Type B pancreatic cell (in vitro differentiated cells): ENCODE measurements at places on chromosomes 7 and 10.

DNA sequence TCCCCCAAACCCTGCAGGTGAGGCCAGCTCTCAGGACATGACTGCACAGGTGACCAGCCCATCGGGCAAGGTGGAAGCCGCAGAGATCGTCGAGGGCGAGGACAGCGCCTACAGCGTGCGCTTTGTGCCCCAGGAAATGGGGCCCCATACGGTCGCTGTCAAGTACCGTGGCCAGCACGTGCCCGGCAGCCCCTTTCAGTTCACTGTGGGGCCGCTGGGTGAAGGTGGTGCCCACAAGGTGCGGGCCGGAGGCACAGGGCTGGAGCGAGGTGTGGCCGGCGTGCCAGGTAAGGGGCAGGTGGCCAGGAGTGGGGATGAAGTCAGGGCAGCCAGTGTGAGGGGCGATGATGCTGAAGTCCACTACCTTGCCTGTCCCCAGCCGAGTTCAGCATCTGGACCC, 8.3 kb upstream of the ATP6V1F start:
- DNase-seq: no peak

- DNase-seq: no peak
Observed at GRCh38 chr7:84207025-84207424, 12.4 kb upstream of the SEMA3A start.

DNA sequence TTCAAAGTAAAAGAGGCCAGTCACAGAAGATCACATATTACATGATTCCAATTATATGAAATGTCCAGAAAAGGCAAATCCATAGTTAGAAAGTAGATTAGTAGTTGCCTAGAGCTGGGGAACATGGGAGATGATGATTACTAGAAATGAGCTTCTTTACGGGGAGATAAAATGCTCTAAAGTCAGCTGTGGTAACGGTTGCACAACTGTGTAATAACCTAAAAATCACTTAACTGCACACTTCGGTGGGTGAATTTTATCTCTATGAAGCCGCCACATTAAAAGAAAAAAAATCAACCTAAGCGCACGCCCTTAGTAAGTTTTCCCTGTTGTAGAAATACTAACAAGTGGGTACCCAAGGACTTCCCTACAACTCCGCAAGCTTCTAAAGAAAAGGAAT, 15.9 kb downstream of the XRCC2 start:
- DNase-seq: no peak

GRCh38 chr7:70043015-70043538, 444.8 kb downstream of the AUTS2 start:
- no peak for DNase-seq

DNA sequence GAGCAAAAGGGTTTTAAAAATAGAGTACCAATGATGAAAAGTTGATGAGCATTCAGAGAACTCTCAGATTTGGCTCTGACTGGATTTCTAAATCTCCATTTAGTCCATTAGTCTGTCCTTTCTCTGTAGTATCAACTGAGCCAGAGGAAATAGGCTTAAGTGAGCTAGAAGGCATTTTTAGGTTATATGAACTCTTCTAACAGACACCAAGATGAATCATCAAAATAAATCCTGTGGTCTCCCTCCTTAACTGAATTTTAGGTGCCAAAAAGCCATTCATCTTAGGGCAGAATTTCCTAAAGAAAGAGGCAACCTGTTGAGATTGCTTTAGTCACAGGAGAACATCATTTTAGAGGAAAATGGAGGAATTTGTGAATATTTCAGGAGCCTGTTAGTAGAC, 305.1 kb downstream of the AUTS2 start:
- no peak for DNase-seq

DNA sequence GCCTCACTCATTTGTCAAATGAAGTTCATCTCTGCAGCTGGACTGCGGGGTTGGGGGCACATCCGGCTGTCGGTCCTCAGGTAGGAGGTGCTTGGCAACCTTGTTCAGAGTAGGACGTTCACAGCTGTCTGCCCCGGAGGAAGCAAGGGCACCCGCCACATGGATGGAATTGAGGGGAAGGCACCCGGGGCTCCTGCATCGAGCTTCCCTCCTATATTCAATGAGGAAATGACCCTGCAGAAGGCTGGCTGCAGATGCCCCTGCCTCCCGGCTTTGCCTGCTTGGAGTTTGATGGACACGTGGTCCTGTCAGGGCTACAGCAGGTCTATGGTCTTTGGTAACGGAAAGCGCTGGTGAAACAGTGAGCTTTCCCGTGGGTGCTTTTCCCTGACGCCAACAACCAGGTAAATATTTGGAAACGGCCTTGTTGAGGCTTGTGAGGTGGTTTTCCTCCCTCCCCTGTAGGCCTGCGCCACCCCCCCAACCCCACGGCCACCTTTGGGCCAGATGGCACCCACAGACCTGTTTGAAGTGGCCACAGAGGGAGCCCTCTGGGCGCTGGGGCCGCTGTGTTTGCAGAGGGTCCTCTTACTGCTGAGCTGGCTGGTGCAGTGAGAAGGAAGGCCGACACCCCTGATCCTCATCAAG, 32.9 kb downstream of the HTRA1 start:
- no peak for DNase-seq

- no peak for DNase-seq
Observed at GRCh38 chr10:30184397-30185033, 125.1 kb upstream of the JCAD start.

DNA sequence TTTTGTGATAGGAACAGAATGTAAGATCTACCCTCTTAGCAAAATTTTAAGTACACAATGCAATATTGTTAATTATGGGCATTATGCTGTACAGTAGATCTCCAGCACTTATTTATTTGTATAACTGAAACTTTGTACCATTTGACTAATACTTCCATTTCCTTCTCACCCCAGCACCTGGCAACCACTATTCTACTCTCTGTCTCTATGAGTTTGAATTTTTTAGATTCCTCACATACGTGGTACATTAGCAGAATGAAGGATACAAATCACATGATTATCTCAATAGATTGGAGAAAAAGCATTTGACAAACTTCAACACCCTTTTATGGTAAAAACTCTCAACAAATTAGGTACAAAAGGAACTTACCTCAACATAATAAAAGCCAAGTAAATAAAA, 90.3 kb upstream of the DLX6 start:
- no peak for DNase-seq

DNA sequence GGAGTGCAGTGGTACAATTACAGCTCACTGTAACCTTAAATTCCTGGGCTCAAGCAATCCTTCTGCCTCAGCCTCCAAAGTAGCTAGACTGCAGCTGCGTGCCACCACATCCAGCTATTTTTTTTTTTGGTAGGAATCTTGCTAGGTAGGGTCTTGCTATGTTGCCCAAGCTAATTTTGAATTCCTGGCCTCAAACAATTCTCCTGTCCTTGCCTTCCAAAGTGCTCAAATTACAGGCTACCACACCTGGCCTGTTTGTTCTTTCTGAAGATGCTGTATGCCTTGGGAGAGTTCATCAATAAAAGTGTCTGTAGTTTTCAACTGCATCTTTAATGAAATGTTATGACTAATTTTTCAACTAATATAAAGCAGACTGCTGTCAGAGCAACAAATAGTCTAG, 452 bp downstream of the SAMD9 start:
- no peak for DNase-seq

DNA sequence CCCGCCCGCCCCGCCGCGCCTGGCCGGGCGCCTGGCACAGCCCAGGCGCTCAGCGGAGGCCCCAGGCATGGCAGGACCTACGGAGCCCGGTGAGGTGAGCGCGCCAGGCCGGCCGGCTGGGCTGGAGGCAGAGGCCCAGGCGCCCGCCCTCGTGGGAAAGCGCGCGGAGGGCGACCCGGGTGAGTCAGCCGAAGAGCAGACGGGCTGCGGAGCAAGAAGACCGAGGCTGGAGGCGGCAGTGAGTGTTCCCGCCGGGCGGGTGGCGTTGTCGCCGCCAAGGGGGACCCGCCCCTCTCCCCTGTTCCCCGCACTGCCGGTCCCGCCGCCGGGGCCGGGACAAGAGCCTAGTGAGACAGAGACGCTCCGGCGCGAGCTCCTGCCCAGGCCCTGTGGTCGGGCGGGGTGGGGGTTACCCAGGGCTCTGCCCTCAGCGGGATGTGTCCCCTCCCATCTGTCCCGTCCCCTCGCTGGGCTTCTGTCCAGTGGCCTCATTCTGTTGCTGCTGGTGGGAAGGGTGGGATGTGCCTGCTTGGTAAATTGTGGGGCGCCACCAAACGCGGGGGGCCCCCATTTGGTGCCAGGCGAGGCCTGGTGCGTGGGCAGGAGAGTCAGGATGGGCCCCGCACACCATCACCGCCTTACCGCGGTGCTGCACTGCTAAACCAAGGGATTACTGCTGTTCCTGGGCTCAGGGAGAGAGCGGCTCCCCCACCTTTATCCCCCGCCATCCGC, 17.0 kb upstream of the NODAL start:
- DNase-seq: no peak

DNA sequence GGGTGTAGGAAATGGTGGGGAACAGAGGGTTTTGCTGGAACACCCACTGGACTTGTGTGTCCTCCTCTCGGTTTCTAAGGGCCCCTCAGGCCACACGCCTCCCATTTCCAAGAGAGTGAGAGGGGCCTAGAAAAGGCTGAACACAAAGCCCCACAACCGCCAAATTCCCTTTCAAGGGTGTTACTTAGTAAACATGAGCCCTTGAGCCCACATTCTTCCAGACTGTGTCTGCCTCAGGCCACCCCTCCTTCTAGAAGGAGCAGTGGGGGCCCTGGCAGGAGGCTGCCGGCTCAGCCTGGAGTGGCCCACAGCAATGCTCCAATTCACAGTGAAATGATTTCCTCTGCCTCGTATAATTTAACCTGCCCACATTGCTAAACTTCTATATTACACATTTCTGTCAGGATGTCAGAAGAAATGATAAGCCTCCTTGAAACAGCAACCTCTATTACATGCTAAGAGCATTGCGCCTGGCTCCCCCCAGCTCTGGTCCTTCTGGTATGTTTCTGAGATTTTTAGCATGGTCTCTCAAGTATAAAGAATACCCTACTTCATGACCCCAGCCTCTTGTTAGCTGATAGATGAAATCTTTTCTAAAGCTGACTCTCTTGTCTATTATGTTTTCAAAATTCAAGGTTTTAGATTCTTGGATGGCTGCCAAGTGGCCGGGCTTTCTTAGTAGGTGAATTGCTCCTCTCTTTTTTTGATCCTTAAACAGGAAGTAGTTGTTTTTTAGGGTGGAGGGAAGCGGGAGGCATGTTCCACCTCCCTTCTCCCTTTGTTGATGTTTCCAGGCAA, 673.9 kb upstream of the GALNT17 start:
- DNase-seq: no peak
